Urinary bladder (tissue), 4 donors: ENCODE measurements at places on chromosomes 4 and X.

DNA sequence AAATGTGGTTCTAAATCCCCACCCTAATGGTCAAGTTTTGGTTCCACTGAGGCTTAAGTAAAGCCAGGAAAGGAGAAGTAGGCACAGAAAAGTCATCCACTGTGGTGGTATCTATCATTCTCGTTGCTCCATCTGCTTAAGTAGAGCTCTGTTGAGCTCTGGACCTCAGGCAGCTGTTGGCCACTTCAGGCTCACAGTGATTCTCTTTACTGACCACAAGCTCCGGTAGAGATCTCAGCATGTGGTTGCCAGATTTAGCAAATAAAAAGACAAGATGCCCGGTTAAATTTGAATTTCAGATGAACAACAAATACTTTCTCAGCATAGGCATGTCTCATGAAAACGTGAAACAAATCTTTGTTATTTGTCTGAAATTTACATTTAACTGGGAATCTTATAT, 132.3 kb upstream of the PTCHD1 start:
- DNase-seq: no peak

- no peak for DNase-seq
These were observed 71.3 kb upstream of the KIT start for GRCh38 chr4:54586320-54586955.

DNA sequence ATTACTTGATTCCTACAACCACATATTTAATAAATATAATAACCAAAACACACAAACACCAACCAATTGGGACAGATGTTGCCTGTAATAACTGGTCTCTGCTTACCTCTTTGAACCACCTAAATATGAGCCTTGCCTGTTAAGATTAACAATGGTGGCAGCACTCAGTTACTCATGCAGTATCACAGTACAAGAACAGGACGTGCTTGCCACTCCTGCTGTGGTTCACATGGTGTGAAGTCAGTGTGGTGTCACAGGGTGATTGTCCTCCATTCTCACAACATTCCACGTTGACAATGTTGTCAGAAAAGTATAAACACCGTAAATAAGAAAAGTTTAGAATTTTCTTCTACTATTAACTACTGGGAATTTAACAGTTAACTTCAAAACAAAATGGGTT, 365.0 kb downstream of the PPP3CA start:
- no peak for DNase-seq

DNA sequence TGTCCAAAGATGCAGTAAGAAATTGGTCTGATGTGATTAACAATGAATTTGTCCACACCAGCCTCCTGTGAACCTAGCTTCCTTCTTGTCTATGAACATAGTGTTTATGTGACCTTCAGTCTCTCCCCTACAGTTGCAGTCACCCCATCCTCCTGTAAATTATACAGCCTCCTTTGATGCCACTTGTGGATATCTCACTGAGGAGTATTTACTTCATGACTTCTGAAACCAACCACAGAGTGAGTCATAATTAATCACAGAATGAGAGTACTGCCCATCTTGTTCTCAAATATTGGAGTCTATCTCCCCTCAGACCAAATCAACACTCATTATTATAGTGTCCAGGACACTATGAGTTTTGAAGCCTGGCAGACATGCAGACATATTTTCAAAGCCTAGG, 27.3 kb upstream of the XAGE2 start:
- no peak for DNase-seq

GRCh38 chr4:117001077-117001476, 84.3 kb downstream of the TRAM1L1 start:
- DNase-seq: no peak

- no peak for DNase-seq
These were observed 40.5 kb downstream of the PAGE2 start for GRCh38 chrX:55129361-55129760.

DNA sequence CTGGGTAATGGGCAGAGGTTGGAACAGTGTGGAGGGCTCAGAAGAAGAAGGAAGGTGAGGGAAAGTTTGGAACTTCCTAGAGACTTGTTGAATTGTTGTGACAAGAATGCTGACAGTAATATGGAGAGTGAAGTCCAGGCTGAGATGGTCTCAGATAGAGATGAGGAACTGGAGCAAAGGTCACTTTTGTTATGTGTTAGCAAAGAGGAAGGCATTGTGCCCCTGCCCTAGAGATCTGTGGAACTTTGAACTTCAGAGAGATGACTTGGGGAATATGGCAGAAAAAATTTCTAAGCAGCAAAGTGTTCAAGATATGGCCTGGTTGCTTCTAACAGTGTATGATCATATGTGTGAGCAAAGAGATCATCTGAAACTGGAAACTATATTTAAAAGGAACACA, 37.9 kb upstream of the MSX1 start:
- DNase-seq: no peak

- no peak for DNase-seq
These were observed 20.2 kb downstream of the ZDHHC9 start for GRCh38 chrX:129823522-129823921.

- no peak for DNase-seq
These were observed 665.5 kb downstream of the TLL1 start for GRCh38 chr4:166538491-166539005.

DNA sequence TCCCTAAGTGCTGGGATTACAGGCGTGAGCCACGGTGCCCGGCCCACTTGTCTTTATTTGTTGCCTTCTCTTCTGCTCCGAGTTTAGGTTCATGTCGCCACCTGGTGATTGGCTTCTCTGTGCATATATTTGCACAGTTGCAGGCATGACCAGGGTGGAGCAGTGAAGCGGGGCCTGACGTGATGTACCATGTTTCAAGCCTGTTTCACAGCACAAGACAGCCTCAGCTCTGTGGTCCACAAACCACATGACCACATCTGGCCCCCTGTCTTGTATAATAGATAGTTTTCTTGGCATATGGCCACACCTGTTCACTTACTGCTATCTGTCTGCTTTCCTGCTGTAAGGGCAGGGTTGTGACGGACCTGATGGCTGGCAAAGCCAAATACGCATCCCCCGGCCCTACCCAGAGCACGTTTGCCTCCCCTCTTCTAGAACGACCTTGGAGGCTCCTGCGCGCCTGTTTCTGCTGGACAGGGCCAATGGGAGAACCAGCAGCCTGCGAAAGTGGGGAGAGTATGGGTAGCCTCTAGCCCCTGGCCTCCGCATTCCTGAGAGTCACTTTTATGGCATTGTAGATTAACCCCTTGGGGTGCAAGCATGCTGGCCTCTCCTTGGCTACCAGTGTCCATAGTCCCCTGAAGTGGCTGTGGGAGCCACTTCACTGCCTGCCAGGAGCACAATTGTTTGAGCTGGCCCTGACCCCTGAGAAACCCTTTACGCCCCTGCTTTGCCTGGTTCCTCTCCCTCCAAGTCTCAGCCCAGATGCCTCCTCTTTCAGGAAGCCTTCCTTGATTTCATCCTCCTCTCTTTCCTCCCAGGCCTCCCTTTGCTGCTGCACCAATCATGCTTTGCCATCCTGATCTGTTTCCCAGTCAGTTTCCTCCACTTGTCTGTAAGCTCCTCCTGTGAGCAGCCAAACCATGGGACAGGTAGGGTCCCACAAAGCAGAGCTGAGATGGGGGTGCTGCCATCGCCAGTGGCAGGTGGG, 6.0 kb upstream of the SH3TC1 start:
- DNase-seq: no peak

- DNase-seq: no peak
These were observed 11.2 kb upstream of the AMOT start for GRCh38 chrX:112851806-112852205.

GRCh38 chrX:96771486-96771885, 86.8 kb downstream of the DIAPH2 start:
- DNase-seq: no peak

GRCh38 chr4:185835814-185836213, 23.8 kb upstream of the SORBS2 start:
- no peak for DNase-seq

DNA sequence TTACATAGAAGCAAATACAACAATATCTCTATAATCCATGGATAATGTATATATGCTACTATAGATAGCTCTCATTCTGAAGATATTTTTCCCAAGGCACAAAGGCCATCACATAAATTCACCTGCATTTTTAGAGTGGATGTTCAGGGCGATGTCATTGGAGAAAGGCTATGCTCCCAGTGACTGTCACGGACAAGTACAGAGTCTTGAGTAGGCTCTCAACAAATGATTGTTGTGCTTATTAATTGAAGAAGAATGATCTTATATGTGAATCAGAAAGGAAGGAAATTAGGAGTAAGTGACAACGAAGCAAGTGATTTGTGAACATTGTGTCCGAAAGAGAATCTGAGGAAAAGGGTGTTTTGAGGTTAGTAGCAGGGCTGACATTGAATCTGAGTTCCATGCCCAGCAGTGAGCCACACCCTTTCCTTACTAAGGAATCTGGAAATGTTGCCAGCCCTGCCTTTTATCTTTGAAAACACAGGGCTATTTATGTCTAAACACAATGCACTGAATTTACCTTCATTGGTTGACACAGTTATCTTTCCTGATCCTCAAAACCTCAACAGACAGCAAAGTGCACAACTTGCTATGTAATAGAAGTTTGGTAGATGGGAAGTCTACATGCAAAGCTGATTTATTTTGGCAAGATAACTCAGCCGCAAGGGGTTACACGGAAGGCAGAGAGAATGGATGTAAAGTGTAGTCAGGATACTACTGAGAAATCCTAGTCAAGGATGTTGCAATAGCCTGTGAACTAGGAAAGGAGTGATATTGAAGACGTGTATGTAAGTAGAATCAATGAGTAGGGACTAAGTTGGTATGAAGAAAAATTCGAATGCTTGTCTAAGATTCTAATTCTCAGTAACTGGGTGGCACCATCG, 50.4 kb downstream of the SORBS2 start:
- DNase-seq: no peak

- DNase-seq: no peak
These were observed 108.3 kb downstream of the JADE1 start for GRCh38 chr4:128917781-128918180.

GRCh38 chrX:150926791-150927190, 28.3 kb upstream of the CD99L2 start:
- no peak for DNase-seq

- no peak for DNase-seq
These were observed 176.9 kb upstream of the PRPS2 start for GRCh38 chrX:12614266-12614665.

GRCh38 chr4:114366368-114366767, 232.2 kb upstream of the UGT8 start:
- no peak for DNase-seq

- DNase-seq: no peak
These were observed 41.8 kb upstream of the PACRGL start for GRCh38 chr4:20658456-20658855.

DNA sequence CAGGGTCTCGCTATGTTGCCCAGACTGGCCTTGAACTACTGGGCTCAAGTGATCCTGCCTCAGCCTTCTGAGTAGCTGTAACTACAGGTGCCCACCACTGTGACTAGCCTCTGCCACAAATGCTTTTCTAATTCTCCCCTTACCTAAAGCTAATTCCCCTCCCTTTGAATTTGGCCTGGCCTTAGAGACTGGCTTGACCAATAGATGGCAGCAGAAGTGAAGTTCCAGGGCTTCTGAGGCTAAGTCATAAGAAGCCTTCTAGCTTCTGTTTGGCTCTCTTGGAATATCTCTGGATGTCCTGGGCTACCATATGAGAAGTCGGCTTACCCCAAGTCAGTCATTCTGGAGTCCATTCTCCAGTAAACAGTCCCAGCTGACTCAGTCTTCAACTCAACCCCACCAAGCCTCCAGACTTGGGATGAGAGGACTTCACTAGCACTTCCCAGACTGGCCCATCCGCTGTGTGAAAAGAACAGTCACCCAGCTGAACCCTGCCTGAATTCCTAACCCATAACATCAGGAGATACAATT, 61.0 kb downstream of the HPRT1 start:
- no peak for DNase-seq

DNA sequence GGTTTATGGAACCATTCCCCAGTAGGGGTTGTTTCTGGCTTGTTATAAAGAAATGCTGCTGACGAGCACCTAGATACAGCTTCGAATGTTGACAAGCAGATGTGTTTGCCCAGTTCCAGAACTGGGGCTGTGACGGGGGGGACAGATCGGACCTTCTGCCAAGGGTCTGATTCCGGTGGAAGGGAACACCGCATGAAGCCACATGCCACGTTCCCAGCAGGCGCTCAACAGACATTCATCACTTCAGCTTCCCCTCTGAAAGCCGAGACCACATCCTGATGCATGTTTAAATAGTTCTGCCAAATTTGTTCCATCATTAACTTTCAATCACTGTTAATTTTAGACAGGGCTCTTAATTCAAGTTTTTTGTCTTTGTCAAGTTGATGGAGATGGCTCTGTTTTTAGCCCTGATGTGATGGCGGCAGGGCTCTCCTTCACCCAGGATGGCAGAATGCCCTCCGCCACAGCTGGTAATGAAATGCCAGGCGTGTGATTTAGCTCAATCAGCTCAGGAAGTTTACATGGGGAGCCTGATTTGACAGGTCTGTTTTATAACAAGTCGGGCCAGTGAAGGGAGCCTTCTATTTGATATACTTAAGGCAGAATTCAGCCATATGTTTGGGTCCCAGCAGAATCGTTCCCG, 57.4 kb downstream of the PSAPL1 start:
- DNase-seq: no peak

- no peak for DNase-seq
These were observed 52.1 kb upstream of the MSANTD1 start for GRCh38 chr4:3196670-3197359.

DNA sequence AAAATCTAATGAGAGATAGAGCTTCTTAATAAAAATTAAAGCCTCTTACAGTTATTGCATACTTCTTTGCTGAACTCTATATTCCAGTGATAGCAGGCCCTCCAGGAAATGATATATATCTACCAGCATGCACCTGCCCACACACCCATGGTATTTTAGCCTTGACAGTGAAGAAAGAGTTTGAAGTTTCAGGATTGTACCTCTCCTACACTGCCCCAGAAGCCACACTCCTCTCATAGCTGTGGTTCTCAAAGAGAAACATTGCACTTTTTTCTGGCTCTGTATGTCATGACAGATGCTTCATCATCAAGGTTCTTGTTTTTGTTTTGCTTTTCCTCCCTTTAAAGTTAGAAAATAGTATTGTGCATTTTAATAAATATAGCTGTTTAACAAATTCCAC, 34.0 kb downstream of the INPP4B start:
- no peak for DNase-seq

GRCh38 chr4:114999880-115000279, 113.5 kb downstream of the NDST4 start:
- no peak for DNase-seq

- no peak for DNase-seq
These were observed 56.9 kb downstream of the SMAD1 start for GRCh38 chr4:145538596-145538995.

GRCh38 chr4:173547889-173548288, 17.9 kb upstream of the HAND2 start:
- no peak for DNase-seq

DNA sequence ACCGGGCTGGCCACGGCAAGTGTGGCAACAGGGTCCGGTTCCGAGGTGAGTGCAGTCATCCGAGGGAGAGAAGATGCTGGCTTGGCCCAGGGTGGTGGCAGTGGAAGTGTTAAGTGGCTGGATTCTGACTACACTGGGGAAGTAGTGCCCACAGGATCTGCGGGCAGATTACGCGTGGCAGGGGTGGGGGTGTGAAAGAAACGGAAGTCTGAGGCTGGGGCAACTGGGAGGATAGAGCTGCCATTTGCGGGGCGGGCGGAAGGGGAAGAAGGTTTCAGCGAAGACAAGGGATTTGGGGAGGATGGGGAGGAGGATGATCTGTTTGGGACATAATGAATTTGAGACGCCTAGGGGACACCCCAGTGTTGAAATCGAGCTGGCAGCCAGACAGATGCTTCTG, 5.3 kb downstream of the RS1 start:
- DNase-seq: no peak
